ENCODE measurements at places on chromosomes 4 and X.

GRCh38 chrX:274904-275475 is 6.2 kb upstream of the PLCXD1 start:
- no peak for DNase-seq

- no peak for DNase-seq
Measured at GRCh38 chr4:180811556-180811955, 1431.6 kb upstream of the TENM3 start.

DNA sequence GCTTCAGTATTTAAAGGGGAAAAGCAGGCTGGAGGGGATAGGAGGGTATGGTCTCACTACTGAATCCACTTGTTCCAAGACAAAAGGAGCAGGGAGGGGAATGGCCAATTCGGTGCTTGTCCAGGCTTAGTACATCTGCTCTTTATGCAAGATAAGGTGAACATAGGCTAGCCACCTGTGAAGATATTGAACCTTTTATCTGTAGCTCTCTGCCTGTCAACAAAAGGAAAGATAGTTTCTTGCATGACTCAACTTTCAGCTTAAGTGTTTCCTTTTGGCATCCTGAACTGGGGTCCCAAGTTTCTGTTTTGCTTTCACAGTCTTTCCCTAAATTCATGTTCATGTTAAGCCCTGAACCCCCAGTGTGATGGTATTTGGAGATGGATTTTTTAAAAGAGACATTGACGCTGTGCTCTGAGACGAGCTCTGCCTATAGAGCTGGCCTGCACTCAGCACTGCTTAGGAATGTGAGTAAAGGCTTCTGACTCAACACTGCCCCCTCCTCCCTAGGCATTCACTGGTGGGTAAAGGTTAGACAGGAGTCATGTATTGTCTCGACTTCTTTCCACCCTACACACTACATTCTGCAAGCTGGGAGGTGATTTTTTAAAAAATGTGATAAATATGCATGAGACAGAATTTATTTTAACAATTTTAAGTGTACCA is 28.2 kb downstream of the FAM149A start:
- no peak for DNase-seq

GRCh38 chr4:119939071-119939995 is 127.3 kb downstream of the MAD2L1 start:
- no peak for DNase-seq

GRCh38 chrX:133609166-133609565 is 193.9 kb upstream of the GPC4 start:
- DNase-seq = no peak

- DNase-seq = no peak
Measured at GRCh38 chr4:18021470-18021719, 160 bp downstream of the LCORL start.
